ENCODE measurements at places on chromosomes 4 and X.
A peak's percentile ranks its signal among the peaks of the same experiment; 100 is the strongest.

DNA sequence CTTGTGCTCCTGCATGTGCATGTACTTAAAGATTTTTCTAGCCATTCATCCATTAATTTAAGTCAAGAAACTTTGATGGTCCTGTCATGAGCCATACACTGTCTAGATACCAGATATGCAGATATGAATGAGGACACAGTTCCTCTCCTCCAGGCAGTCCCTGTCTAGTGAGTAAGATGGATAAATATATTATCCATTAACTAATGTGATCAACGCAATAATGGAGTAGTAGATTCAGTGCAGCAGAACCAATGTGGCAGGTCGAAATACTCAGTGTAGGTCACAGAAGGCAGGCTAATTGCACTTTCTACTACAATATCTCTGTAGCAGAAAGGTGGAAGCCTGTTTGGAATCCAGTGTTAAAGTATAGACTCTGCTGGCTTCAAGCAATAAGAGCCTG is 112.5 kb downstream of the PCDH7 start:
- DNase-seq = no peak

DNA sequence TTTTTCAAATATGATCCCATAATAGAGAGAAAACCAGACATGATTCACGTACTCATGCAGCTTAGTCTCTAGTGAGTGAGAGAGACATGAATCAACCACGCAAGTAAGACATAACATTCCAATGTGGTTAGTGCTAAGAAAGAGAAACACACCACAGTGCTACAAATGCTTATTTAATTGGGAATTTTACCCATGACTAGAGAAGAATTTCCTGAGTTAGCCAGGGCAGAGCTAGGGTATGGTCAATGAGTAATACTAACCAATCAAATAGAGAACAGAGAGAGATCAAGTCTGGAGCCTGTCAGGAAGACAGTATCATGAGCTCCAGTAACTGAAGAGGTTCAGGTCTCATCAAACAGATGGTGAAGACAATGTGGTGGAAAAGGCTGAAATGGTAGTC is 495.2 kb downstream of the PDGFC start:
- DNase-seq = no peak

- DNase-seq = no peak
Observed at GRCh38 chr4:3337811-3338210, 45.0 kb downstream of the RGS12 start.

- peak; percentile 20 for DNase-seq
Observed at GRCh38 chr4:44760142-44760898, 34.0 kb upstream of the GNPDA2 start.

GRCh38 chr4:53147711-53148110 is 218.2 kb downstream of the SCFD2 start:
- no peak for DNase-seq

DNA sequence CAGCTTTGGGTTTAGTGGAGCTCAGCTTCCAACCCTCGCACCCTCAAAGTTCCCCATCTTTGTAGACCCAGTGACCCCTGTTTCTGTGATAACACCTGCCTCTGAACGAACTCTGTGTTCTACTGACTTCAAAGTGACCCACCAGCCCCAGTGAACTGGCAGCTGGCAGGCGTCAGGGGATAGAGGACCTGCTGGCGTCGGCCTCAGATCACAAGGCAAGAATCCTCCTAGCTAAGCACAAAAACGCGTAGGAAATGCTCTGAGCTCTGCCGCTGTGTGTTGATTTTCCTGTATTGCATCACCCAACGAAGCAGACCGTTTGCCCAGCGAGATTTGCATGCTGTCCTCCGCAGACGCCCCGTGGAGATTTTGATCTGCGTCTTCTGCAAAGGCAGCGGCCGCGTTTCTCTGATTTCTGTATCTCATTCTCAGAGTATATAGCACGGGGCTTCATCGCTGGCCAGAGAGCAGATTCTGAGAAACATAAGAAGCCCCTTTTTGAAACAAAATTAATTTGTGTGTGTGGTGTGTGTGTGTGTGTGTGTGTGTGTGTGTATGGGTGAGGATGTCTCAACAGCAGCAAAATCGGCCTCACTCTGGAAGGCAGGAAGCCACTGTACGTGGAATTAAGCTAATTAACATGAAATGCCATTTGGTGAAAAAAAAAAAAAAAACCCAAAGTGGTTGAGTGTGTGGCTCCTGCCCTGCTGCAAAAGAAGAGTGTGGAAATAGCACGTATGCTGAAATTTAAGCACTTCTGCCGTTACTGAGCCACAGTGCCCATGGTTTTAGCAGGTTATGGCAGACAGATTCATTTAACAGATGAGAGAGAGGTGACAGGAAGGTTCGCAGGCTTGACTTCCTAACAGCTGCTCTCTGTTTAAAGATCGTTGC is 29.2 kb upstream of the ASMTL start:
- no peak for DNase-seq

DNA sequence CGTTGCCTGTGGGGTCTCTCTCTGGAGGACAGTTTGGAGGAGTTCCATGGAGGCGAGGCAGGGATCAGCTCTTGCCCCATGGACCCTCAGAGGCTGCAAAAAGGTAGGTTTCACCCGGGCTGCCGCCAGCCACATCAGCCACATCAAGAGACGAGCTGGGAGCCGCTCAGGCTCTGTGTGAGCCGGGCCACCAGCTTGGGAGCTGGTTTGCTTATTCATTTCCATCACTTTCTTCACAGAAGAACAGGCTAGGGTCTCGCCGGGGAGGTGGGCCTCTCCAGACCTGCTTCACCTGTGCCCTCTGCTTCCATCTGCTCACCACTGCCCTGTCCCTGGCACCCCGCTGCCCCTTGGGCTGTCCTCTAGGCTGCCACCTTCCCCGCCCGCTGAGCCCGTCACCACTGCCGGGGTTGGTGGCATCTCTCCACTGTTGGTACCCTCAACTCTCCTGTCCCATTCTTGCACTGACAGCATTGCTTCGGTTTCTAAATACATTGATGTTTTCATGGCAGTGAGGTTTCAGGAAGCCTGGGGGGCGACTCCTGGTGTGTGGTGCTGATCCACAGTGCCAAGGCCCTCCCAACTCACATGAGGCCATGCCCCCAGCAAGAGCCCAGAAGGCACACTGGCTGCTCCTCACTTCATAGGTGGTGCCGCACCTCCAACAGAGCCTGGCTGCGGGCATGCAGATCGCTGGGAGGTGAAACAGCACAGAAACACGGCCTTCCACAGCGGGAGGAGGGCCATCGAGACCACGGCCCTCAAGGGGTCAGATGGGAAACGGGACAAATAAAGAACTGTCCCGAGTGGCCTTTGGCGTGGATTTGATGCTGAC is 4.5 kb upstream of the TREX2 start:
- DNase-seq = no peak

GRCh38 chr4:12729384-12729783 is 754.8 kb downstream of the RAB28 start:
- DNase-seq = peak; percentile 15

- DNase-seq = no peak
Observed at GRCh38 chr4:113636877-113637276, 124.7 kb downstream of the CAMK2D start.

GRCh38 chr4:55768291-55768690 is 51.3 kb upstream of the EXOC1L start:
- no peak for DNase-seq

DNA sequence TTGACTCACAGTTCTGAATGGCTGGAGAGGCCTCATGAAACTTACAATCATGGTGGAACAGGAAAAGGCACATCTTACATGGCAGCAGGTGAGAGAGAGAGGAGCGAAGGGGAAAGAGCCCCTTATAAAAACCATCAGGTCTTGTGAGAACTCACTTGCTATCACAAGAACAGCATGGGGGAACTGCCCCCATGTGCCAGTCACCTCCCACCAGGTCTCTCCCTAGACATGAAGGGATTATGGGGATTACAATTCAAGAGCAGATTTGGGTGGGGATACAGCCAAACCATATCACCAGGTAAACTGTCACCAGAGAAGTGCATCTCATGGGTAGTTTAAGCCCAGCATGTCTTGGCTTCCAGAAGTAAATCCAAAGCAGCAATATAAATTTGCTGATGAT is 7.5 kb upstream of the SMARCA5 start:
- no peak for DNase-seq
